ENCODE measurements at places on chromosomes 11 and 22. TPM values are rescaled to one million over a fixed set of nuclear protein-coding genes. Genes with fewer than 3 reads are reported as not detected.

The ZDHHC13 gene
- total RNA-seq = 33.5 TPM

The GNG3 gene
- total RNA-seq = not detected

The DGAT2 gene
- 11.7 TPM for total RNA-seq

The TENM4 gene
- total RNA-seq = 27.2 TPM

The KBTBD3 gene
- 1.7 TPM for total RNA-seq

The AMOTL1 gene
- total RNA-seq = 64.3 TPM

The CCDC87 gene
- 0.48 TPM for total RNA-seq

The CTSW gene
- not detected for total RNA-seq

The CADM1 gene
- 4.1 TPM for total RNA-seq

The PTPRCAP gene
- 0.24 TPM for total RNA-seq

The ADSL gene
- total RNA-seq = 87.2 TPM

The SAA1 gene
- 53.7 TPM for total RNA-seq
